ENCODE measurements at places on chromosomes 7 and 10.

GRCh38 chr7:78301407-78301806 is 502.8 kb downstream of the PHTF2 start:
- DNase-seq = no peak

DNA sequence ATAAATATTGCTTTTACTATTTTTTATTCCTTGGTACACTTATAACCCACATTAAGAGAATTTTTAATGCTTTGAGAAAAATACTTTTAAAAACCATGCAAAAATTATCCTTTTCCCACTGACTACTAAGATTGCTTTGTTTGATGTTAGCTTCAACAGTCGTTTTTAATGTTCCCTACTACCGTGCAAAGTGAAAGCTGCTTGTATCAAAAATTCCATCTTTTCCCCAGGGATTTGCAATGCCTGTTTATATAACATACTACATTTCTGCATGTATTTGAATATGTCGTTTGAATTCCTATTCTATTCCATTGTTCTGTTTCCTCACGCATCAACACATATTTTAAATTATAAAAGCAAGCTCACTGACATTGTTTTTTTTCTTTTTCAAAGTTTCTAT is 54.4 kb downstream of the TFPI2 start:
- DNase-seq = no peak

- DNase-seq = no peak
These were observed 4.6 kb downstream of the USP54 start for GRCh38 chr10:73586583-73586984.

- no peak for DNase-seq
These were observed 84.7 kb downstream of the CREM start for GRCh38 chr10:35211390-35211789.

DNA sequence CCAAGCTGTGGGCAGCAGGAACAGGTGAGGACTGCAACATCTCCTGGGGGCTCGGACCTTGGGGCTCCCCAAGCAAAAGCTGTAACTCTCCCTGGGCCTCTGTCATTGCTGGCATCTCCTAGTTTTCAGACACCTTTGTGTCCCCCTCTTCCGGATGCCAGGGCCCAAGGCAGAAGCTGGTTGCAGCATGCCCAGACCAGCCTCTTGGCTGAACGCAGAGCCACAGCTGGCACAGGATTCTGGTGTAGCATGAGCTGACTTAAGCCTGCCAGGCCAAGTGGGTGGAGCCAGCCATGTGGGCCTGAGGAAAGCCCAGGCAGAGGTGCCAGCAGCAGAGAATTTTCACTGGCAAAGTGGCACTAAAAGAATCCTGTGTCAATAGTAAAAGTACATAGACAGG is 43.5 kb downstream of the ZWINT start:
- no peak for DNase-seq

DNA sequence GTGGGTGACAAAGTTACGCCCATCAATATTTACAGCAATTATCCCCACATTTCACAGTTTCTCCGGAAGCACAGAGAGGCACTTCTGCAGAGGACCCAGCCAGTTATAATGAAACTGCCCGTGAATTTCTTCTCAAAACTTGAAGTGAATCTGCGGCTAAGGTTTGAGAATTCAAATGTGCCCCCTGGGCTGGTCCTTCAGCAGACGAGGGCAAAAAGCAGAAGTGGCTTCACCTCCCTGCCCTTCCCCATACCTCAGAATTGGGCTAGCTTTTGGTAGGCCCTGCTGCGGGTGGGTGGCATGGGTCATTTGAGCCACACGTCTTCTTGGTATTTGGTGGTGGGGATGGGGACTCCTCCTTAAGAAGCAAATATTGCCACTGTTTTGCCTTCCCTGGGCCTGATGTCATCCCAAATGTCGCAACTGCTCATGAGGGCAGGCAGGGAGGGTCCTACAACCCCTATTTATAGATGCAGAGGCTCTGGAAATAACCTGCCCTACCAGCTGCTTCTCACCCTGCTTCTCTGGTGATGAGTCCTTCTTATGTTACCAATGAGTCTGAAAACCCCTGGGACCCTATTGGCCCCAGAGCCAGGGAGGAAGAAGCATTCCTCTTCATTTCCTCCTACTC is 16.6 kb upstream of the WDFY4 start:
- DNase-seq = no peak

DNA sequence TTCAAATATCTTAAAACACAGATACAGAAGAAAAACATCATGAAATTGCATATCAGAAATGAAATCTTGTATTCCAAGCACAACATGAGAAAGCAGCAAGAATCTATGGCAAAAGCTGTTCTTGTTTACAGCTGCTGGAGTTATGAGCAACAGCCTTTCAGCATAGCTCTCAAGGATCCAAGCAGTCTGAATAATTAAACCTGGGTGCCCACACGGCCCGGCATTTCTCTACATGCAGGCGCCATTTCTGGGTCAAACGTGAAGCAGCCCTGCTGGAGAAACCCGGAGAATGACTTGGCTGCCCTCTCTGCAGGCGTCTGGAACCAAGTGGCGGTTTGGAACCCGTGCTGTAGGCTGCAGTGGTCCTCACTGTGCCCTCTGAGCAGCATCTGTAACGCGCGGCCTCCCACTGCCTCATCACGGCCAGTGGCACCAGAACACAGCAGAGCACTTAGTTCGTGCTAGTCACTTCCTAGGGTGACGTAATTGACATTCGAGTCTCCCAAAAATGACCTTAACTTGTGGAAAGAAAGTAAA is 213.0 kb downstream of the TCERG1L start:
- no peak for DNase-seq

- no peak for DNase-seq
These were observed 5.4 kb downstream of the KIF11 start for GRCh38 chr10:92598321-92598720.

DNA sequence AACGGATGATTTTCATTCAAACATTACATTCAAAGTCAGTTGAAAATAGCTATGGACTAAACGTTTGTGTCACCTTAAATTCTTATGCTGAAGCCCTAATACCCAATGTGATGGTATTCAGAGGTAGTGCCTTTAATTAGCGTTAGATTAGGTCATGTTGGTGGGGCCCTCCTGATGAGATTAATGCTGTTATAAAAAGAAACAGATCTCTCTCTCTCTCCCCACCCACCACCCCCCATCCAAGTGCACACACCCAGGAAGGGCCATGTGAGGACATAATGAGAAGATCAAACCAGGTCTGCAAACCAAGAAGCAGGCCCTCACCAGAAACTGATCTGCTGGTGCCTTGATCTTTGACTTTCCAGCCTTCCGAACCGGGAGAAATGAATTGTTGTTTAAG is 44.2 kb downstream of the ZNF438 start:
- no peak for DNase-seq

DNA sequence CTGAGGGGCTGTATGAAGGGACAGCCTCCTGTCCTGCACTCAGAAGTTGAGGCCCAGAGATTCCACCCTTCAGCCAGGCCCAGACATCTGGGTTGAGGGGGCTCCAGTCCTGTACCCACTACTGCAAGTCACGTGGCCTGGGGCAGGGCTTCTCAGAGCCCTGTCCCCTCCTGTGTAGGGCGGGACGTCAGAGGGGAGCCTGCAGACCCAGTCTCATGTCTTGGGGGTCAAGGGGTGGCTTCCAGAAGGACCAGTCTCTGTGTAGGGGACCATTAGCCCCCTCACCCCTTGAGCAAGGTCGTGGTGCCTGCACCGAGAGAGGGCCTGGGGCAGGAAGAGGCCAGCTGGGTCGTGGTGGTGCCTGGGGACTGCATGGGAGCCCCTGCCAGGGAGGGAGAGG is 593 bp upstream of the PILRA start:
- no peak for DNase-seq
